ENCODE measurements at places on chromosomes 1 and 21. TPM values are rescaled to one million over a fixed set of nuclear protein-coding genes. Genes with fewer than 3 reads are reported as not detected.

The SH2D5 gene
- polyA plus RNA-seq: not detected

The DDX20 gene
- polyA plus RNA-seq: 30.6 TPM

The DNASE2B gene
- not detected for polyA plus RNA-seq

The CLCA1 gene
- not detected for polyA plus RNA-seq

The DESI2 gene
- polyA plus RNA-seq: 21.5 TPM

The SMCP gene
- 0.23 TPM for polyA plus RNA-seq

The RBP7 gene
- polyA plus RNA-seq: not detected

The FAM163A gene
- polyA plus RNA-seq: not detected

The SH3BP5L gene
- 2.1 TPM for polyA plus RNA-seq

The ATP1A2 gene
- not detected for polyA plus RNA-seq

The CRYAA gene
- polyA plus RNA-seq: not detected

The ANGPTL7 gene
- polyA plus RNA-seq: not detected

The SAMD13 gene
- polyA plus RNA-seq: 1.1 TPM

The PADI6 gene
- not detected for polyA plus RNA-seq

The SLC44A5 gene
- not detected for polyA plus RNA-seq

The DIO1 gene
- polyA plus RNA-seq: not detected

The AJAP1 gene
- polyA plus RNA-seq: not detected

The DNALI1 gene
- not detected for polyA plus RNA-seq

The AMY1A gene
- polyA plus RNA-seq: not detected

The USH2A gene
- 0.01 TPM for polyA plus RNA-seq

The CD101 gene
- polyA plus RNA-seq: 0.56 TPM

The FAM72B gene
- 22.1 TPM for polyA plus RNA-seq

The PPCS gene
- 79.4 TPM for polyA plus RNA-seq

The TMEM51 gene
- polyA plus RNA-seq: 4.0 TPM

The HSD11B1 gene
- not detected for polyA plus RNA-seq

The DNM3 gene
- 0.07 TPM for polyA plus RNA-seq

The CFAP107 gene
- not detected for polyA plus RNA-seq

The GART gene
- 182 TPM for polyA plus RNA-seq

The MSTO1 gene
- polyA plus RNA-seq: 87.9 TPM

The PCAT6 gene
- 0.48 TPM for polyA plus RNA-seq

The BECN2 gene
- not detected for polyA plus RNA-seq

The PTPRF gene
- 0.32 TPM for polyA plus RNA-seq

The KRTAP11-1 gene
- not detected for polyA plus RNA-seq

The LHX8 gene
- polyA plus RNA-seq: not detected

The OR2L13 gene
- polyA plus RNA-seq: not detected

The CFHR3 gene
- polyA plus RNA-seq: not detected

The KRTAP13-2 gene
- polyA plus RNA-seq: not detected

The CA6 gene
- polyA plus RNA-seq: not detected

The USP24 gene
- 9.6 TPM for polyA plus RNA-seq

The SERPINC1 gene
- polyA plus RNA-seq: 0.18 TPM

The CGN gene
- 4.1 TPM for polyA plus RNA-seq

The GRHL3 gene
- polyA plus RNA-seq: 0.62 TPM

The TRABD2B gene
- polyA plus RNA-seq: not detected

The DHRS3 gene
- 1.6 TPM for polyA plus RNA-seq

Data from GM12878 (cell line).